Activated naive CD4-positive, alpha-beta T cell treated with Interleukin-2 at 50 U/mL for 16 hours (primary cell): ENCODE measurements at places on chromosomes 5 and 9.

DNA sequence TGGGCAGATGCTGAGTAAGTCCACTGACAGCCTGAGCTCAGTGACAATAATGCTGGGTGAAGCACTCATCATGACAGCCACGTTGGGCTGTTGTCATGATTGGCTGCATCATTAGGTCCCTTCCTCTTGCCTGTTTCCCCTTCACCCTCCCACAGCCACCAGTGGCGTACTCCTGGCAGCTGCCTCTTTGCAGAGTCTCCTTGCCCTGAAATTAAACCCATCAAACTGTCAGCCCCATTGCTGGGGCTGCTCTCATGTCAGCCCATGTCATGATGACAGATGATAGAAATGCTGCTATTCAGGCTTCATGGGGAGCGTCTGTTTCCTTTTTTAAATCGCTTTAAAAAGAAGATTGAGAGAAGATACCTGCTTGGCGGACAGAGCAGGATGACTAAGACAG lies 327.4 kb downstream of the AGTPBP1 start:
- DNase-seq, result no peak

DNA sequence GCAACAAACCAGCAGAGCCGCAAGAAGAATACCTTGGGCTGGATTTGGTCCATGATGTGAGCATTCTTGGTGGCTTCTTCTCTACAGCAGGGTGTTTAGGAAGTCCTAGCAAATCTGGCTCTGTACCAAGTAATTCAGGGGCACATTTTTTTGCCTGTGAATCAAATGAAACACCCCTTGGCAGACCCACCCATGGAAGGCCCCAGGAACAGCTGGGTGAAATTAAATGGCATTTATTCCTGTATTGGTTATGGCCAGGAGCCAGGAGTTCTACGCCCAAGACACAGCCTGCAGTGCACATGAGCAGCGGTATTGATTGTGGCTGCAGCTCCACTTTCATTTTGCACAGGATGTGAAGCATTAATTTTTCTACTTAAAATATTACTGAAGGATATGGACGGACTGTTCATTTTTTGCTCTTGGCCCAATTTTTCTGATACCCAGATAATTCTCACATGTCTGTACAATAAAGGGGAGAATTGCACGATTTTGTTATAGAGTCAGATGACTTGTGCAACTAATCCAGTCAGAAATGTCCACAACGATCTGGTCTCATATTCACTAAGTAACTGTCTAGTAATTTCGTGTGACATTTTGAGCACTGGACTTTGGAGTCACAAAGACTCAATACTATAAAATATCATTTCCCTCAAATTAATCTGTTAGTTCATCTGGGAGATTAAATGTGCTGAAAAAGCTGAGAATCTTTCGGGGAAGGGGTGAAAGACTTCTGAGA lies 120.7 kb upstream of the APC start:
- no peak for DNase-seq

DNA sequence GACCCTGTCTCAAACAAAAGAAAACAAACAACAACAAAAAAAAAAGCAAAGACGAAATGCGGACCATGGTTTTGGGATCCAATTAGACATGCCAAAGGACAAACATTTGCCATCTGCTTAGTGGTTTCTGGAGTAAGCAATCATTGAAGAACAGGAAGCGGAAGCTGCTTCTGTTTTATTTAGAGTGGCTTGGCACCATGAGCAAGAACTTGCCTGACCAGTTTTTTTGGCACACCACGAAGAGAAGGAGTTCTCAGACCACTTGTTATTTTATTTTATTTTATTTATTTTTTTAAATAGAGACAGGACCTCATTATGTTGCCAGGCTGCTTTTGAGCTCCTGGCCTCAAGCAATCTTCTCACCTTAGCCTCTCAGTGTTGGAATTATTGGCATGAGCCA lies 17.0 kb downstream of the BTF3 start:
- no peak for DNase-seq

- DNase-seq, result no peak
Measured at GRCh38 chr9:117763314-117763713, 59.1 kb downstream of the TLR4 start.

- no peak for DNase-seq
Measured at GRCh38 chr9:38761339-38761738, 41.4 kb upstream of the FAM240B start.

GRCh38 chr5:134103397-134103796 lies 11.1 kb upstream of the TCF7 start:
- DNase-seq, result peak; percentile 47

DNA sequence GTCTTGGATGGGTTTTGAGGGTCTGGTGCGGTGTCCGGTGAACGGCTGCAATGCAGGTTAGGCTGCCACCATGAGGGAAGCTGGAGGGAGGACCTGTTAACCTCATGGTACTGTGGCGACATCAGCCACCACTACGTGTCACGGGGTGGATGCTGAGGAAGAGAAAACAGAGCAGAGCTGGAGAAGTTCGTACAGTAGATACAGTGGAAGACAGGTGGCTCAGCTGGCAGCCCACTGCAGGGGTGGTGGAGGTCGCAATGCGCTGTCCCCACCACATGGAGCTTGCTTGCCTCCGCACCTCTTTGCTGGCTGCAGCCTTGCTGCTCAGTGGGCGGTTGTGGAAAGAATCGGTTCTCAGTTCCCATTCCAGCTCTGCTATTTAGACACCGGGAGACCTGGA lies 2.8 kb downstream of the DCANP1 start:
- no peak for DNase-seq

GRCh38 chr9:81182431-81182830 lies 506.9 kb downstream of the TLE1 start:
- DNase-seq, result no peak

GRCh38 chr9:114250235-114250568 lies 72.7 kb upstream of the ORM1 start:
- no peak for DNase-seq

DNA sequence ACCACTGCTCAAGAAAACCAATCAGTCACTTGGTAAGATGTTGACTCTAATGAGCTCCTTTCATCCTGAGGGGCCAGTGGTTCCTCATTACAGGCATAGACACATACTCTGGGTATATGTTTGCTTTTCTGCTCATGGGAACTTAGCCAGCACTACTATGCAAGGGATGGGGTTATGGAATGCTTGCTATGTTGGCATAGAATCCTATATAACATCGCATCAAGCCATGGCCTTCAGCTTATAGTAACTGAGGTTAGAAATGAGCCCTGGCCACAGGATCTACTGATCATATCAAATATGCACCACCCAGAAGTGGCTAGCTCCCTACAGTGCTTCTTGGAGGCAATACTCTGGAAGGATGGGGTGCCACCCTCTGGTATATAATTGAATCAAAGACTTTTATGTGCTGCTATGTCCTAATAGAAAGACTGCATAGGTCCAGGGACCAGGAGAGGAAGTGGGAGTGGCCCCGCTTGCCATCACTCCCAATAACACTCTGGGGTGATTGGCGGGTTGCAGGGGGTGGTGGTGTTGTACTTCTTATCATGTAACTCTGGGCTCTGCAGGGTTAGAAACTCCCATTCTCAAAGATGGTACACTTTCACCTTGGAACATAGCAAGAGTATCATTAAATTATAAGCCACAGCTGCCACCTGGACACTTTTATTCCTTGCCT lies 70.3 kb downstream of the ZNF366 start:
- DNase-seq, result no peak

DNA sequence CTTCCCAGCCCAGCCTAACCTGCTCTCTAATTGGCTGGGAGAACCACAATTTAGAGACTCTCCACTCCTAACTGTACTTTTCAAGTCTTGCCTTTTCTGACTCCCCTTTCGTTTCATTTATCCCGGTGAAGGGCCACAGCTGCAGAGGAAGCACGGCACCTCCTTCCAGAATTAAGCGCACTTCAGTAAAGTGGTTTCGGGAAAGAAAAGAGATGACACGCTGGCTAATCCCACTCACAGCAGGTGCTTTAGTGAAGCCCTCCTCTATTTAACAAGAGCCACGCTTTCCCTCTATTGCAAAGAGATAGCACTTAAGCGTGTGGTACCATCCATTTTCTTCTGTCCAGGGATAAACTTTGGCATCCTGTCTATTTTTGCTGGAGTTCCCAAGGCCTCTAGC lies 4.8 kb downstream of the DNAH5 start:
- no peak for DNase-seq
